Sciatic nerve (tissue), 2 donors: ENCODE measurements at places on chromosomes 16 and 17.

DNA sequence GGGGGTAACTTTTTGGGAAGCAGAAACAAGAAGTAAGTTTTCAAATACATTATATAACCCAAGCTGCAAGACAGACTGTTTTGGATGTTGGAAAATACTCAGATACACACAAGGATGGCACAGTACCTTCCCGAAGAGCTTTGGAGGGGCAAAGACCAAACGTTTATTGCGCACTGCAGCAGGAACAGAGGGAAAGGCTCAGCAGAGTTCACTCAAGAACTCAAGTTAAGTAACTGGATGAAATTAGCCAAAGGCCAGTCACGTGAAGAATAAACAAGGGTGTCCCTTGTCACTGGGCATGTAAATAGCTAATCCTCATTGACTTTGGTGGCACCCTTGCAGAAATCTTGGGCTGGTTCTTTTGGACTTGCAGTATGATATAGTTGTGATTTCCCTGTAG is 2.8 kb downstream of the PDK2 start:
- no peak for DNase-seq

- DNase-seq, result no peak
Observed at GRCh38 chr17:50079334-50080095, 15.6 kb upstream of the PDK2 start.

GRCh38 chr17:19660219-19660870 is 11.8 kb downstream of the ALDH3A2 start:
- no peak for DNase-seq

DNA sequence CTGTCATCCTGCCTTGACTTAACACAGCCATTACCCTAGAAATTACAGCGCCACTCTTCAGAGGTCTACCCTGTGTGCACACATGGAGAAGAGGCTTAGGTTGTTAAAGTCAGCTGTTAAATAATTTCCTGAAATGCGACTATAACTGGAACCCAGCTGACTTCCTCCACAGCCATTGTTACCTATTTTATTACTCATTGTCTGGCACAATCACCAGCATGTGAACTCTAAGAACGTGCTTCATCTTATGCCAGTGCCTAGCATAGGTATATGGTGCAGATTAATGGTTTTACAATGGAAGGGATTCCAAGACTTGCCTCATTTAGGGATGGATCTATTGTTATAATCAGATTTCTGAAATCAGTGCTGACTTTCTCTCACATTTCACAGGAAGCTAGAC is 11.9 kb downstream of the RDM1 start:
- DNase-seq, result no peak

- DNase-seq, result no peak
Observed at GRCh38 chr17:61731330-61731729, 132.0 kb downstream of the BRIP1 start.

DNA sequence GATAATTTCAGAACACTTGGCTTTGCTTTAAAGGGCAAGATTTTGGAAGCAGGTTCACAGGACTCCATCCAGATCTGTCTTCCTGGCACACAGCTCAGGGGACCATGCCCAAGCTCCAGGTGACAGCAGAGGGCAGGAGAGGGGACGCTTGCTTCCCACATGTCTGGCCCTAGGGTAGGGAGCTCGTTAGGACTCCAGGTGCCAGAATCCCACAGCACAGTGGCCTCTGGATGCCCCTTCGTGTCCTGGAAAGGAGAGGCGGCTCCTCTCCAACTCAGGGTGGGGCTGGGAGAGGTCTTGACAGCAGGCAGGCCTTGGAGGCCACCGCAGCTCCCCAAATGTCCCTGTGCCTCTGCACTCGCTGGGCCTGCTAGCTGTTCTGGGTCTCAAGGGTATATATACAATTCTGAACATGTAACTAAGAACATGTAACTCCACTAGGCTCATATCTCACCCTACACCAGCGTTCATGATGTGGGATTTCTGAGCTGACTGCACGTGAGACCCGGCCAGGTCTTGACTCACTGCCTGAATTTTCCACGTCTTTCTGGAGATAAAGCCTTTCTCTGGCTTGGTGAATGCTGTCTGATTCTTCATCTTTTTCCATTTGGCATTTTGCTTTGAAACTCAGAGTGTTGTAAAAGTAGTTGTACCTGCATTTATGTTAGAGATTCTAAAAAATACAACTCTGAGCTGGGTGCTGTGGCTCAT is 52.8 kb downstream of the MARCHF10 start:
- DNase-seq, result no peak

DNA sequence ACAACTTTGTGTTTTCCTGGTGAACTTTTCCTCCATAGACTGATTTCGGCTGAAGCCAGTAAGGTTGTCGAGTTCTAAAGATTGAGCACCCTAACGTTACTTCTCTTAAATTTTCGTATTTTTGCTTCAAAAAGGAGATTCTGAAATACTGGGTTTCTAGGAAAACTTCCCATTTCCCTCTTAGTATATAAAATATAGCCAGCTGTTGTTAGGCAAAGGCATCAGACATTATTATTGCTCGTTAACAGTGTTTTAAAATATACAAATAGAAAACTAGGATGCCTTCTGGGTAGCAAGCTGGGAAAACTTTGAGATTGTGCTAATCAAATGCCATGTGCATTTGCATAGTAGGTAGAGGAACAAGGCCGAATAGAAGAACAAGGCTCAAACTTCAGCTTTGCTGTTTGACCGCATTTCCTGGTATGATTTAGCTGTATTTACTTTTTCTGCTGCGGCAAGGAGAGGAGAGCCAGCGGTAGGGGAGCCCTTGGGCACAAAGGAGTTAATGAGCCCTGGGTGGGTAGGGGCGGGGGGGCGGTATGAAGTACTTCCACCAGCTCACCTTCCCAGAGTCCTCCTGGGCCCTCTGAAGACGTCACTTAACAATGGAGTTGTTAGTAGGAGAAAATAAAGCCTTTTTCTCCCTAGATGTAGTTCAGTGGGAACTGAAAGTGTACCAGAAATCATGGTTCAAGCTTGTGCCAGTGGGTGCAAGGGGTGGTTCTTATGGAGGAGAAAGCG is 151.9 kb downstream of the MSI2 start:
- DNase-seq, result no peak

- no peak for DNase-seq
Observed at GRCh38 chr17:75249564-75249963, 11.8 kb downstream of the GGA3 start.

DNA sequence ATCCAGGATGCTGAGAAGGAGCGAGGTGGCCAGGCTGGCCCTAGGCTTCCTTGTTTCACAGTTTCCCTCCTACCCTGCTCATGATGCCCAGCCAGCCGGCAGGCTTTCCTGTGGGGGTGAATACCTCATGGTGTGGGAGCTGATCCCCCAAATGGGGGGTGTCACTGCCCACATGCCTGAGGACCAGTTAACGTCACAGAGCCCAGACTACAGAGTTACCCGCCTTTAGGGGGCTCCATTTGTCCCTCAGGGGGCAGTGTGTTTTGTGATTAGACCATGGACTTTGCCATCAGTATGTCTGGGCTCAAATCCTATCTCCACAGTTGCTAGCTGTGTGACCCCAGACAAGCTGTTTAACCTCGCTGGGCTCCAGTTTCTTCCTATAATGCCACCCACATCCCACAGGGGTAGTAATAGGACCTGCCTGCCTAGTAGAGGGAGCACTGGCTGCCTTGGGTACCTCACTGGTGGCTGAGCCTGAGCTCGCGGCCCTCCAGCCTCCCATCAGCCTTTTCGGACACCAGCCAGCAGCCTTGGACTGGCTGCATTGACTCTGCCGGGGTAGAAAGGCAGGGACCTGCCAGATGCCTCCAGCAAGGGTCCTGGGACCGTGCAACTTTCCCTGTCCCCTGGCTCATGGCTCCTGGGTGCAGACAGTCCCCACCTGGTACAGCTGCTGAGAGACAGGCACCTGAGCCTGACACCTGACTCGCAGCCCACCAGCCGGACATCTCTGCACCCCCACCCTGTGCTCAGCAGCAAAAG is 87.5 kb upstream of the GSE1 start:
- DNase-seq, result no peak

DNA sequence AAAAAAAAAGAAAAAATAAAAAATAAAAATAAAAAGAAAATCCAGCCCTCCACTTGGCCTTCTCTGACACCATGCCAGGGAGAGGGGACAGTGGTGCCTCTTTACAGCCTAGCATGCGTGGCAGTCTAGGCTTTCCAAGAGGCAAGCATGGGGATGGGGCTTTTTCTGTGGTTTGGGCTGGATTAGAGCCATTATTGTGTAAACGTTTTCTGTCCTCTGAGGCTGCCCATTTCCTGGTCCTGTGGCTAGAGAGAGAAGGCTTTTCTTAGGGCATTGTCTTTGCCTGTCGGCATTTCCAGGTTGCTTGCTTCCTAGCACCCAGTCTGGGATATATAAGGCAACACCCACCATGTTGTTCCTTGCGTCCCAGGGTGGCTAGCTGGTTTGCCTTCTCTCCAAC is 2.7 kb upstream of the DHRS7B start:
- no peak for DNase-seq

DNA sequence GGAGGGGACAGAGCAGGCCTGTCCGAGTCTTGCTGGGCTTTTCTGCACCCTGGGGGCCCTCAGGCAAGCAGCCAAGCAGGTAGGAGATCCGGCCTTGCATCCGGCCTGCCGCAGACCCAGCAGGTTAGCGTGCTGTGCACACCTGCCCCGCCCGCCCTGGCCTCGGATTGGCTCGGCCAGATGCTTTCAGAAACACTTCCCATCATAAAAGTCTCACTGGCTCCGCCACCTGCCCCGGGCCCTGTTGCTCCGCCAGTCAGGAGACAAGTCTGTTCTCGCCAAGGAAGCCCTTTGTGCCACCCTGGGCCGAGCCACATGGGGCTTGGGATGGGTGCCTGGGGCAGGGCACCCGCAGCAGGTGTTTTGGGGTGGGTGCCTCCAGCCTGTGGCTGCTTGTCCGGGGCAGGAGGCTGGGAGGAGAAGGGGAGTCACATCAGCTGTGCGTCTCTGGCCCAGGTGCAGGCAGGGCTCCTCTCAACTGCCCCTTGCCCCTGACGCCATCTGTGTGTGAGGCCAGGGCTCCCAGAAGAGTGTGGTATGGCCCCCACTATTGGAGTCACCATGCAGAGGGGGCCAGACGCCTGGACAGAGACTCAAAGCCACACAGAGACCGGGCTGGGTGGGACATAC is 228.2 kb upstream of the GSE1 start:
- DNase-seq, result peak; percentile 60

GRCh38 chr17:58413684-58414083 is 3.6 kb downstream of the RNF43 start:
- DNase-seq, result no peak

GRCh38 chr16:2147378-2147777 is 1.0 kb upstream of the RAB26 start:
- DNase-seq, result no peak

- peak; percentile 52 for DNase-seq
Observed at GRCh38 chr16:84055366-84055765, 12.8 kb upstream of the SLC38A8 start.

GRCh38 chr16:65600629-65601028 is 478.8 kb upstream of the CDH11 start:
- DNase-seq, result no peak

GRCh38 chr16:50219402-50219975 is 46.9 kb upstream of the ADCY7 start:
- no peak for DNase-seq

- no peak for DNase-seq
Observed at GRCh38 chr16:88923926-88924833, 52.8 kb downstream of the CBFA2T3 start.

- DNase-seq, result no peak
Observed at GRCh38 chr16:704552-705380, 835 bp downstream of the FBXL16 start.

DNA sequence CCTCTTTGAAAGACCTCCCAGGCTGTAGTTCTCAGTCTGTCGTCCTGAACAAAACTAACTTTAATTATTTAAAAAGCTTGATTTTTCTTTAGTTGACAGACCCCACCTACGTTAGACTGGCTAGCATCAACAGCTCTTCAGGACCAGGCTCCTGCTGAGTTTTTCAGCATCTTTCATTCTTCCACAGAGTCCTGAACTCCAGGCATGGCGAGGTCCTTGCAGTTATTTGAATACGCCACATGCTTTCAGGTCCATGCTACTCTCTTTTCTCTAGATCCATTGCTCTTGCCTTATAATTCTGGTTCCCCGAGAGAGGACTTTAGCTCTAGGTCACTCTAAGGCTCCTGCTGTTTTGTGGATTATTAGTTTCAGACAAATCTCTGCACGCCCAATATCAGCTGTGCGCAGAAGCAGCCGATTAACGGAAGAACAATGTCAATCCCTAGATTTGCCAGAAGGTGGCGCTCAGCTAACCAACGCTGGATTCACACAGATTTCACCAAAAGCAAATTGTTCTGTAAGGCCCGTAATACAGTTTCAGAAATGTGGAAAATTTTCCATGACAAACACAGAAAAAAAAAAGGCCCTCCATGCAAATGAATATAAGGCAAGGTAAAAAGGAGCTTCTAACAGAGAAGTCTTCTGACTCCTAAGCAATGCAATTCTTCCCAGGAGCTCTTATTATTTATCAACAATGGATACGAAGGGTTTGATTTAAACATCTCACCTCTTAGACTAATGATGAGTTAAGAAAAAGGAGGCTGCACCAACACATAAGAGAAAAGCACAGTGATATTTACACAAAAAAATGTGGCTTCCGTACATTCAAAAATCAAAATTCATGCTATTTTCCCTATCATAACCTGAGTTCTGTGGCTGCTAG is 33.5 kb upstream of the BCO1 start:
- DNase-seq, result peak; percentile 69

DNA sequence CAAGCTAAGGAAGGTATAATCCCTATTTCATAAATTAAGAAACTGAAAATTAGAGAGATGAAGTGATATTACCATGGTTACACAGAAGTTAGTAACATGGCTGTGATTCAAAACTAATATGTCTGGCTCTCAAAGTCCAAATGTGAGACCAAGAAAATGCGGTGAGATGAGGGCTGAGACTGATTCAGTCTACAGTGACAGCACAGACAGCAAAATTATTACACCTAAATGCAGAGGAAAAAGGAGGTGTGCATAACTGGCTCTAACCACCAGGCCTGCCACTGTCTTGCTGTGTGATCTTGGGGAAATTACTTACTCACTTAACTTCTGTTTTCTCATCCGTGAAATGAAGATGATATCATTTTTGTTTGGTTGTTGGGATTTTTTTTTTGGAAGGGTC is 270.0 kb upstream of the SOX9 start:
- DNase-seq, result no peak

- DNase-seq, result no peak
Observed at GRCh38 chr16:89721546-89722391, 432 bp downstream of the ZNF276 start.

DNA sequence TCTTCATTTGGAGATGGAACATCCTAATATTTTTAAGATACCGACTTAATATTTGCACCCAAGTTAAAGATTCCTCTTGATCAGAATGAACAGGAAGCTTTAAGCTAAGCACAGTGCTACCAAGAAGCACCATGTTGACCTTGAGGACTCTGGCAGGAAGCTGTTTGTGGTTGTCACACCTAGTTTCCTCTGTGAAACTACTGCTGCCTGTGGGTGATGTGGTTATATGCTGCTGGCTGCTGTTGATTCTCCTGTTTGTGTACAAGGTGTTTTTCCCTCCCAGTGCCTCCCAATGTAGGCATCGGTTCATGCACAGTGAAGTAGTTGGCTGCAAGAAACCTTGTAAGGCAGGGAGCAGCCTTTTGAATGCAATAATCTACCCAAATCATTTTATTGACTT is 23.4 kb downstream of the RBL2 start:
- no peak for DNase-seq
